Osteoblast (primary cell): ENCODE measurements at places on chromosomes 7 and 10. TPM values are rescaled to one million over a fixed set of nuclear protein-coding genes. Genes with fewer than 3 reads are reported as not detected.
A peak's percentile ranks its signal among the peaks of the same experiment; 100 is the strongest.

DNA sequence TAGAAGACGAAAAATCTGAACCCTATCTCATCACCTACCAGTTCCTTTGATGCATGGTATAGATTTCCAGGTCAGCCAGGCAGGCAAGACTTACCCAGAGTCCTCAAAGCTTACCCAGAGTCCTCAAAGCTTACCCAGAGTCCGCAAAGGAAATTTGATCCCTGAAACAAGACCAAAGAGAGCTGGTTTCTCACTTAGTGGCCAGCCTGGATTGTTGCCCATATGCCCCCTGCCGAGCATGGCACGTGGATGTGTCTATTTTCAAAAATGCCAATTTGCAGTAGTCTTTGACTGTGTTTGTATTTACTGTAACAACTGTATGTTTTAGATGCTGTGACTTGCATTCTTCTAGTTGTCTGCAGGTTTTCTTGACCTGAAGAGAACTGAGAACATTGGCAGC, 120.2 kb upstream of the STARD3NL start:
- no peak overlapping the region for H3K27ac ChIP-seq
- H3K4me1 ChIP-seq, result no peaks in the 10 kb centered on the region
- no peaks in the 10 kb centered on the region for H3K36me3 ChIP-seq
- H3K4me3 ChIP-seq, result no peak overlapping the region
- H3K27me3 ChIP-seq, result peaks cover 5% of the 10 kb centered on the region
- no peak for DNase-seq

DNA sequence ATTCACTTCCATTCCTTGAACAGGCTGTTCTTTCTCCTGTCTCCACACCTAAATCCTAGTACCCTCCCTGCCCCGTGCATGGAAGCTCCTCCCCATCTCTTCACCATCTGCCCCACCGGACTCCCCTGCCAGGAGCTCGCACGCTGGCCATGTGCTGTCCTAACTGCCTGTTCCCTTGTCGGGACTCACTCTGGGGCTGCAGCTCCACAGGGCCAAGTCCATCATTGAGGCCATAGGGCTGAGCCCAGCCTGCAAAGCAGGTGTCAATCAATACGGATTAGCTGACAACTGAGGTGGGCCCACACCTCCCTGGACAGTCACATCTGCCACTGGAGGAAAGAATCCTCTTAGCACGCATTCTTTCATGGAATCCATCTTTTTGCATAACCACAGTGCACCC, 41.4 kb upstream of the DMBT1 start:
- no peak overlapping the region for H3K27ac ChIP-seq
- no peak for DNase-seq
- peaks cover 22% of the 10 kb centered on the region for H3K4me1 ChIP-seq
- H3K27me3 ChIP-seq, result no peaks in the 10 kb centered on the region
- peaks cover 9% of the 10 kb centered on the region for H3K36me3 ChIP-seq
- no peak overlapping the region for H3K4me3 ChIP-seq

- H3K27ac ChIP-seq, result no peak overlapping the region
- no peaks in the 10 kb centered on the region for H3K4me1 ChIP-seq
- H3K27me3 ChIP-seq, result peaks cover 12% of the 10 kb centered on the region
- H3K4me3 ChIP-seq, result no peak overlapping the region
Observed at GRCh38 chr10:46323176-46323575, 36.4 kb downstream of the ANTXRL start.

DNA sequence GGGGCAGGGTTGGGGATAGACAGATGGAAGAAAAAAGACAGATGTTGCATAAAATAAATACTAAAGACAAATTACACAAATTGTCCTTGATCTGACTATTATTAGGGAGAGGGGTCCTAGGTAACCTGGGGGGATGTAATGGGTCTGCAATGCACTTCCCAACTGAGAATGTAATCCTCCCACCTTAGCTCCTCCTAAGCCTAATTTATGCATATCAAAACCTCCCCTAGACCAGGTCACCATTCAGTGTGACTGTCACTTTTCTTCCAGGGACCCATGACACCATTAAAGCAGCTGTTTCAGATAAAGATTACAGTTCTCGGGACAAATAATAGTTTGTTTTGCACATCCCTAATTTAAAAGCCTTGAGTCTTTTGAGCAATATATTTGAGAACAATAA, 133.9 kb upstream of the FEZF1 start:
- H3K4me1 ChIP-seq, result no peaks in the 10 kb centered on the region
- H3K27me3 ChIP-seq, result no peaks in the 10 kb centered on the region
- no peaks in the 10 kb centered on the region for H3K36me3 ChIP-seq
- H3K27ac ChIP-seq, result no peak overlapping the region

- no peaks in the 10 kb centered on the region for H3K27me3 ChIP-seq
- DNase-seq, result no peak
- no peak overlapping the region for H3K4me3 ChIP-seq
- peaks cover 10% of the 10 kb centered on the region for H3K4me1 ChIP-seq
- no peak overlapping the region for H3K27ac ChIP-seq
Observed at GRCh38 chr7:85175217-85175616, 11.6 kb downstream of the SEMA3D start.

DNA sequence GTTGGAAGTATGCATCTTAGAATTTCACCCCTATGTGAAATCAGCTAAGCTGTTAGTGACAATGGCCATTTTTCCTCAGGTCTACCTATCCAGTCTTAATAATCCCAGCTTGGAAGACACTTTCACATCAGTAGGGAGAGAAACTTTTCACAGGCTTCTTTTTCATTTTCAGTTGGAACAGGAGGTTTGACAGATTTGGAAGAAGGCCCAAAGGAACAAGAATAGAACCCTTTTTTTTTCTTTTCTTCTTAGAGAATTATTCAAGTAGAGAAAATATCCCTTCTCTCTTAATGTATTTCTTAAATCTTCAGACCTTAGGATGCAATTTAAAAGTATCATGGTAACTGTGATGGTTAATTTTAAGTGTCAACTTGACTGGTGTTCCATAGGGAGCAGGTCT, 410.5 kb upstream of the C7orf33 start:
- no peaks in the 10 kb centered on the region for H3K4me1 ChIP-seq
- no peak overlapping the region for H3K4me3 ChIP-seq
- DNase-seq, result peak; percentile 3
- H3K27ac ChIP-seq, result no peak overlapping the region
- no peaks in the 10 kb centered on the region for H3K36me3 ChIP-seq
- no peaks in the 10 kb centered on the region for H3K27me3 ChIP-seq

DNA sequence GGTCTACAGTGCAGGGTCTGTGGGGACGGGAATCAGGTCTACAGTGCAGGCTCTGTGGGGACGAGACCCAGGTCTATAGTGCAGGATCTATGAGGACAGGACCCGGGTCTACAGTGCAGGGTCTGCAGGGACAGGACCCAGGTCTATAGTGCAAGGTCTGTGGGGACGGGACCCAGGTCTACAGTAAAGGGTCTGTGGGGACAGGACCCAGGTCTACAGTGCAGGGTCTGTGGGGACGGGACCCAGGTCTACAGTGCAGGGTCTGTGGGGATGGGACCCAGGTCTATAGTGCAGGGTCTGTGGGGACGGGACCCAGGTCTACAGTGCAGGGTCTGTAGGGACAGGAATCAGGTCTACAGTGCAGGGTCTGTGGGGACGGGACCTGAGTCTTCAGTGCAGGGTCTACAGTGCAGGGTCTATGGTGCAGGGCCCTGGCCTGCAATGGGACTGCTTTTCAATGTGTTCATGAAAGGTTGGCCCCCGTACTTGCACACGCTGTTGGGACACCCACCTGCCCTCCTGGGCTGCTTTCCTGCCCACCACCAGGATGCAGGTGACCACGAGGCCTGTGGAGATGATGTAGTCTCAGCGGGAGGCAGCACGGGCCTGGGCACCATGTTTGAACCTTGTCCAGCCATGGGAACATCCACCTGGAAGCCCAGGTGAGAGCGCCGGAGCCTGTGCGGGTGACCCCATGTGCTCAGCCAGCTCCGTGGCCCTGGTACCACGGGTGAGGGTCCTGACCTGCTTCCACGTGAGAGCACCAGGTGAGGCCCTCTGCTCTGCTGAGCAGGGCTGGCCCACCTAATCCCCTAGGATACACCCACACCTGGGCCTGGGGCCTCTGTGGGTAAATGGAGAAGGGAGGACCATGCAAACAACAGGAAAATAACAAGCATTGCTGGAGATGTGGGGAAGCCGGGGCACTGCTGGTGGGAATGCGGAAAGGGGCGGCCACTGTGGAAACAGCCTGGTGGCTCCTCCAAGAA, 91.4 kb upstream of the DIP2C start:
- no peak overlapping the region for H3K27ac ChIP-seq
- H3K4me1 ChIP-seq, result peaks cover 3% of the 10 kb centered on the region
- DNase-seq, result no peak
- H3K27me3 ChIP-seq, result no peaks in the 10 kb centered on the region

- H3K36me3 ChIP-seq, result no peaks in the 10 kb centered on the region
- no peak overlapping the region for H3K27ac ChIP-seq
- no peaks in the 10 kb centered on the region for H3K4me1 ChIP-seq
- no peak for DNase-seq
Observed at GRCh38 chr7:53996876-53997275, 545.3 kb upstream of the VSTM2A start.

DNA sequence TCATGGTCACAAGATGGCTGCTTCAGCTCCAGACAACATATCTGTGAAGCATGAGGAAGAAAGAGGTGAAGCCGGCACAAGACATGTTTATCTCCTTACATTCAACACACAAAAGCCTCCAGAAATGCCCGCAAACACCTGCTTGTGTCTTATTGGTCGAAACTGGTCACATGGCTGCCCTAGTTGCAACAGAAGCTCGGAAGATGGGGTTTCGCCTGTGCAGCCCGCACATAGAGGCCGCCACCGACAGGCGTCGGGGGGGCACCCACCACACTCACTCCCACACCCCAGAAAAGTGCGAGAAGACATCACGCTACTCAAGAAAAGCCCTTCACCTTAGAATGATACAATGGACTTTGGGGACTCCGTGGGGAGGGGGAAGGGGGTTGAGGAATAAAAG, 63.0 kb upstream of the MGMT start:
- DNase-seq, result no peak
- no peaks in the 10 kb centered on the region for H3K36me3 ChIP-seq
- no peak overlapping the region for H3K27ac ChIP-seq
- no peak overlapping the region for H3K4me3 ChIP-seq

DNA sequence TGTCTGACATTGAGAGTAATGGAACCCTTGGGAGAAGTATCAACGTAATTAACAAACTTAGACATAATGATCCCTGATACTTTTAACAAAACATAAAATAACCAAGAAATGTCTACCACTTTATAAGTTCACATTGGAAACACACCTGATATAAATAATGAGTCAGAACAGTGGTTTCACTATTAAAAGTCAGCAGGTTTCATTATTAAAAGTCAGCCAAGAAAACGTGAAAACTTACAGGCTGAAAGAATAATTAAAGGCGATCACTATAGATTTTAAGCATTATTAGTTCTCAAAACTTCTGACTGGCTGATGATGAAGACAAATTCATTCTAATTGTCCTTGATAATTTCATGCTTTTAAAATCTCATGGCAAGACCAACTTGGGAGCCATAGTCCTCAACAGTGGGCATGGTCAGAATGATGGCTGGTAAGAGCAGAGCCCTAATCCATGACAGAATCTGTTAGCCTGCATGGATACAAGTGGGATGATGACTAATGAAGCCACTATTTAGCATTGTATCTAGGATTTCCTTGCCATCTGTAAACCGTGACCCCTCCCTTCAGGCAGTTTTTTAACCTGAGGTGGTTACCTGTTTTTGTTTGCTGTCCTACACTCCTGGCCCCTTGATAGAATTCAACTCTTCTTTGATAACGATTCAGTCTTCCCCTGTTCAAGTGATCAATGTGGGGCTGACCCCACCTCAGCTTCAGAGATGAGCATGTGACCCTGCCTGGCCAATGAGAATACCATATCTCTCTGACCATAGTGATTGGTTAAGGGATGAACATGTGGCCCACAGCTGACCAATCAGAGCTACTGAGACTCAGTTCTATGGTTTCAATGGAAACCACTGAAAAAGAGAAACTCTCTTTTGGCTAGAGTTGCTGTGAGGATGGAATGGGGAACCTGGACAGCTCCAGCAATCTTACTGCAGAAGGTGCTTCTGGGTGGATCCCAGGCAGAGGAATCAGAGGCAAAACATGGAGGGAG, 151.0 kb downstream of the PLPP4 start:
- H3K4me3 ChIP-seq, result no peak overlapping the region
- H3K4me1 ChIP-seq, result peaks cover 12% of the 10 kb centered on the region
- no peaks in the 10 kb centered on the region for H3K27me3 ChIP-seq
- H3K36me3 ChIP-seq, result no peaks in the 10 kb centered on the region

GRCh38 chr7:29564496-29565223, 1.0 kb downstream of the PRR15 start:
- H3K4me1 ChIP-seq, result peaks cover 20% of the 10 kb centered on the region
- H3K27ac ChIP-seq, result peak overlapping the region; percentile 19
- H3K27me3 ChIP-seq, result peaks cover 40% of the 10 kb centered on the region
- DNase-seq, result peak; percentile 95
- H3K4me3 ChIP-seq, result peak overlapping the region; percentile 78

GRCh38 chr10:93068411-93069244, 5.1 kb upstream of the CYP26A1 start:
- H3K4me3 ChIP-seq, result no peak overlapping the region
- H3K36me3 ChIP-seq, result no peaks in the 10 kb centered on the region
- no peaks in the 10 kb centered on the region for H3K4me1 ChIP-seq
- H3K27ac ChIP-seq, result no peak overlapping the region

- no peak overlapping the region for H3K4me3 ChIP-seq
- H3K36me3 ChIP-seq, result peaks cover 41% of the 10 kb centered on the region
- peak; percentile 77 for DNase-seq
- H3K27ac ChIP-seq, result peak overlapping the region; percentile 92
Observed at GRCh38 chr7:98287486-98287959, 6.0 kb downstream of the BRI3 start.

DNA sequence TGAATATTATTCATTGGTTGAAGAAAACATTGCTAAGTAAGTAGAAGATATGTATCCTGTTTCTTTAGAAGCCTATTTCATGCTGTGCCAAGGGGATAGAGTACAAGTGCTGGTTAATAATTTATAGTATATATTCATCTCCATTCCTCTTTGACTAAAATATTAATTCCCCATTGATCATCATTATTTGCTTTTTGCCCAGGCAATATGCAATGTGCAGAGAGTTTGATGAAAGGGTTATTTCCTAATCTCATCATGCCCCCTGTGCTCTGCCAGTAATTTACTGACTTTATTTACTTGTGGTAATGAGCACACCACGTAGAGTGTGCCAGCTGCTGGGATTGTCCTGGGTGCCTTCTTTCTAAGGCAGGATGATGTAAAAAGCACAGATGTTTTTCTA, 180.9 kb downstream of the REEP3 start:
- H3K27me3 ChIP-seq, result no peaks in the 10 kb centered on the region
- no peak for DNase-seq
- no peaks in the 10 kb centered on the region for H3K36me3 ChIP-seq
- peaks cover 37% of the 10 kb centered on the region for H3K4me1 ChIP-seq
- no peak overlapping the region for H3K4me3 ChIP-seq

- H3K36me3 ChIP-seq, result no peaks in the 10 kb centered on the region
- DNase-seq, result no peak
- no peak overlapping the region for H3K27ac ChIP-seq
- no peaks in the 10 kb centered on the region for H3K27me3 ChIP-seq
Observed at GRCh38 chr10:21194510-21194993, 297.4 kb upstream of the NEBL start.

Gene SEMA4G
- under 0.01 and 0.29 TPM in 2 replicates for total RNA-seq

Gene AKR1B15
- total RNA-seq, result 0.29 and 0.36 TPM in 2 replicates

Gene ZPBP
- total RNA-seq, result not detected in 2 replicates

Gene PRXL2A
- total RNA-seq, result 5.1 and 5.9 TPM in 2 replicates

Gene FAM25G
- total RNA-seq, result not detected in 2 replicates

Gene GPR85
- total RNA-seq, result 7.2 and 10.3 TPM in 2 replicates

Gene ERLIN1
- total RNA-seq, result 28.6 and 33.0 TPM in 2 replicates

Gene EFCAB10
- under 0.01 TPM in 1 of 2 replicates, not detected in the other for total RNA-seq
